ENCODE measurements at places on chromosomes 3 and 15. TPM values are rescaled to one million over a fixed set of nuclear protein-coding genes. Genes with fewer than 3 reads are reported as not detected.
A peak's percentile ranks its signal among the peaks of the same experiment; 100 is the strongest.

Gene FSIP1
- 0.65 TPM for total RNA-seq

Gene LMAN1L
- total RNA-seq: 0.37 TPM

Gene MESP2
- not detected for total RNA-seq

Gene HACD2
- 18.0 TPM for total RNA-seq

Gene FGF7
- total RNA-seq: not detected

Gene C3orf22
- total RNA-seq: not detected

- DNase-seq: no peak
Measured at GRCh38 chr3:12421132-12421531, 63.1 kb upstream of the TSEN2 start.

GRCh38 chr3:71345429-71346040, 238.0 kb downstream of the FOXP1 start:
- no peak for DNase-seq

DNA sequence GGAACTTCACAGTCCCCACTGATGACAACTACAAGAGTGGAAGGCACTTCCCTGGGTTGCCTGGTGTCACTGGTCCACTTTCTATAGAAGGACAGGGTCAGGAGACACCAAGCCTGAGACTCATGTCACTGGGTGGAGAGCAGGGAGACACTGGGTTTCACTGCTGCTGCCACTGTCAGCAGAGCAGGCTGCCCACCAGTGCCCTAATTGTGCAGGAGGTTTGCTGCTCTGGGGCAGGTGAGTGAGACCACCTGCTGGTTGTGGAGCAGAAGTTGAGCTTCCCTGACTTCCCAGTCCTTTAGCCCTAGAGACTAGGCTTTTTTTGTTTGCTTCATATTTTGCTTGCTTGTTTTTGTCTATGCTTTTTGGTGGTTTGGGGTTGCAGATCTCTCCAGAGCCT, 528.4 kb upstream of the RGMA start:
- no peak for DNase-seq

DNA sequence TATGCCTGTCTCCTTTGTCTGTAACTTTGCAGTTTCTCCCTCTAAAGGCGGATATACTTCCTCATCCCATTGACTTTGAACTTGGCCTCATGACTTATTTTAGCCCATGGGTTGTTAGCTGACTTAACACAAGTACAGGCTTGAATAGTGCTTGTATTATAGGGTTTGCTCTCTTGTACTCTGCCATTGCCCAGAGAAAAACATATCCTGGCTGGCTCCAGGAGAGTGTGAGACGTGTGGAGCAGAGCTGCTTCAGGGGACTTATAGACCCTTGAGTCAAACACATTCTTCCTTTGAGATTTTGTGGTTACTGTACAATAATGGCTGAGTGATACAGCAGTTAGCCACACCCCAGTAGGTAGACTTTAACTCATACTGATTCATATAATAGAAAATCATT, 124.0 kb downstream of the RAP2B start:
- no peak for DNase-seq

GRCh38 chr3:195907684-195907933, 742 bp downstream of the TNK2 start:
- DNase-seq: peak; percentile 69

GRCh38 chr3:105108823-105109222, 257.9 kb upstream of the ALCAM start:
- no peak for DNase-seq

DNA sequence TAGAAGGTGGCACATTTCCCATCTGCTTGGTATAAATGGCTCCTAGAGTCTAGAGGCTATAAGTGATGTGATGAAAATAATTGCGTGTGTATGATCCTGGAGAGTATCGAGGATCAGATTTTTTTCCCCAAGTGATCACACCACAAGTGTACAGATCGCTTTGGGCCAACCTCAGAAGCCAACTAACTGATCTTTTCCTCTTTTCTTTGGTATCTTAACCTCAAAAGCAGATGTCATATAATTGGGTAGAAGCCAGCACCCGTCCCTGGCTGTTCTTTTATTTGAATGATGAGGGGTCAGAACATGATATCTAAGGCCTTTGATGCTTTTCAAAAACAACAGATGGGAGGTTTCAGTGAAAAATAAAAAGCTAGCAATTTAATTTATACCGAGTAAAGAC, 3.3 kb downstream of the P2RY14 start:
- no peak for DNase-seq

DNA sequence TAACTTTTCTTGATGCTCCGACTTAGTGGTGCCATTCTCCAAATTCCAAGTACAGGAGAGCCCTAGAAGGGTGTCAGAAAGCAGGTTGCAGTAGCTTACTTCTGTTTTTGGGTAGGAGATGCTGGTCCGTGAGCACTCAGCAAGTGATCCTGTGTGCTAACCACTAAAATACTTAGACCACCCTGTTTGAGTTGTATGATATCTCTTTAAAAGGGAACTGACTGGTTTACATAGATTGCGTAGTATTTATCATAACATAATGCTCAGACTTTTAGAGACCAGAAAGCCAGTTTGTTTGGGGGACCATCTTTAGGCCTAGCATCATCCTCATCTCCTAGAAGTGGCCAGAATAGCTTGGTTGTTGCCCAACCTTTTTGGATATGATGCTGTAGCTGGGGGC, 26.7 kb downstream of the CTDSPL start:
- no peak for DNase-seq

DNA sequence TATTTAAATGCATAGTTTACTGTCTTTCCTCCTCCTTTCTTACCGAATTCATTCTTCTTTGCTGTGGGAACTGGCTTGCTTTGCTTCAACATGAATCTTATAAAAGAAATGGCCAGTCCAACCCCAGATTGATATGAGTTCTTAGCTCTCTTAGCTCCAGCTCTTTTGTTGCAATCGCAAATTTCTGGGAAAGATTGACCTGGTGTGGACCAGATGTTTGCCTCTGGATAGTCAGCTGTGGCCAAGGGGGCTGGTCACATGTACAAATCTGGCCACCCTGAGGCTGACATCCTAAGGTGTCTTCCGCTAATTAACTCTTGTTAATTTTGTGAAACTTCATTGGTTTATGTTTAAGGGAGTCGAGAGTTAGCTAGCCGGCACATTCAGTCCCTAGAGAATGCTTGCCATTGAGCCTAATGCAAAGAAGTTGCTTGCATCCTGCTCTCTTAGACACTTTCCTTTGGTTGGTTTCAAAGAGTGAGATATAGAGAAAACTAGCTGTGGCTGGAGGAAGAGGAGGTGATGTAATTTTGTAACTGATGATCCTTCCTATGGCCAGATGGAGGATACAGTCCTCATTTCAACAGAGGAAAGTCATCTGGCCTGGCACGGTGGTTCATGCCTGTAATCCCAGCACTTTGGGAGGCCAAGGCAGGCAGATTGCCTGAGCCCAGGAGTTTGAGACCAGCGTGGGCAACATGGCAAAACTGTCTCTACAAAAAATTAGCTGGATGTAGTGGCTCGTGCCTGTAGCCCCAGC, 162.4 kb downstream of the ADAMTSL3 start:
- DNase-seq: no peak

DNA sequence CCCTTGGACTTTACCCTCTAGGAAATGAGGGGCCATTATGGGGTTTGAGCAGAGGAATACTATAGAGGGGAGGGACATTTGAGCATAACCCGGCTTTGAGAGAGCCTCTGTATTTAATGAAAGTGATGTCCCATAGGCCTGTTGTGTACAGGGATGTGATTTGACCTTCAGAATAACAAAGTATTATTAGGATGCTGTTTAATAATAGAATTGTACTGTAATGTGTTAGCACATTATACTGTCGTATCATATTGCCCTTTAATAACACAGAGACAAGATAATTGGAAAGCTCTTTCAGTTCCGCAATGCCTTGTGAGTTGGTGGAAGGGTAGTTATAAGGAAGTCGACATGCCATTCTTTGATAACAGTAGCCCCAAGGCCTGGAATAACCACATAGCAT, 328.3 kb downstream of the RYR3 start:
- no peak for DNase-seq

DNA sequence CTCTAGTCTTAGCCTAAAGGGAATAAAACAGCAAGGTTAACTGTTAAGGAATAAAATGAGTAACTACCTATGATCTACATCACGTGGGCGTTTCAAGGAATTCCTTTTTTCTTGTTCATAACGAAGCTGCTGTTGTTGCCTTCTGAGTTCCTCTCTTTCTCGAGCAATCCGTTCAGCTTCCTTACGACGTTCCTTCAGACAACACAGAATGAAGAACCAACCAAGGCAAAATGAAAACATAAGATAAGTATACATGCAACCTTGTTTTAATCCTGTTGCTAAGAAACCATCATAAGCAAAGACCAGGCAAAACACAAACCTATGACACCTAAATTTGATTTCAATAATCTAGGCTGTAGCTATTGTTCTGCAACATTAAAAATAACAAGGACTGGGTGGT, 44.1 kb downstream of the SLTM start:
- no peak for DNase-seq

All from OCI-LY7 (cell line).